Activated CD4-positive, alpha-beta T cell treated with anti-CD3 and anti-CD28 coated beads, Interleukin-2, amount 50 U/mL, for 24 hours (primary cell): ENCODE measurements at places on chromosomes 1 and 21.

GRCh38 chr1:164602480-164603093, 43.6 kb downstream of the PBX1 start:
- no peak for DNase-seq

- no peak for DNase-seq
These were observed 36.7 kb upstream of the RAP1A start for GRCh38 chr1:111582644-111583618.

DNA sequence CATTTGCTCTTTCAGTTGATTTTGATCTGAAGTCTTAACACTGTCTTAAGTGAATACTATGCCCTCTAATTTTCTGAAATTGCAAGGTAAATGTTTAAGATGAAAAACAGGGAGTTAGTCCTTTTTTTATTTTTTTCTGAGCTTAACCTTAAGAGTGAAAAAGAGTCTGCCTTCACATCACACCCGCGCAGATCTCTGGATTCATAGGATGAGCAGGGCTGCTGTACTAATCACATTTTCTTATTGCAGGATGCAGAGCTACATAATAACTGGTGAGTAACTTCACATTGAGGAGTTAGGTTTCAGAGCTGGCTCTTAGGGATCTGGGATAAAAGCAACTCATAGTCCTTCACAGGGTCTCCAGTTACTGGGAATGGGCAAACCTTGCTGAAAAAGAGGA, 188.7 kb upstream of the ATP1B1 start:
- DNase-seq, result no peak

DNA sequence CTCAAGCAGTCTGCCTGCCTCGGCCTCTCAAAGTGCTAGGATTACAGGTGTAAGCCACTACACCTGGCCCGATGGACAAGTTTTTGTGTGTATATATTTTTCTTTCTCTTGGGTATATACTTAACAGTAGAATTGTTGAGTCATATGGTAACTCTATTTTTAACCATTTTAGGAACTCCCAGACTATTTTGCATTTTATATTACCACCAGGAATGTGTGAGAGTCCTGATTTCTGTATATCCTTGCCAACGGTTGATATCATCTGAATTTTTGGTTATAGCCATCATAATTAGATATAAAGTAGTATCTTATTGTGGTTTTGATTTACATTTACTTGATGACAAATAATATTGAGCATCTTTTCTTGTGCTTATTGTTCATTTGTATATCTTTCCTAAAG, 20.7 kb downstream of the FNBP1L start:
- no peak for DNase-seq

GRCh38 chr1:102852613-102853012, 255.7 kb downstream of the COL11A1 start:
- DNase-seq, result no peak

GRCh38 chr1:77038000-77038399, 170.7 kb downstream of the ST6GALNAC5 start:
- DNase-seq, result no peak

- no peak for DNase-seq
These were observed 1.4 kb upstream of the AHDC1 start for GRCh38 chr1:27605300-27605766.

DNA sequence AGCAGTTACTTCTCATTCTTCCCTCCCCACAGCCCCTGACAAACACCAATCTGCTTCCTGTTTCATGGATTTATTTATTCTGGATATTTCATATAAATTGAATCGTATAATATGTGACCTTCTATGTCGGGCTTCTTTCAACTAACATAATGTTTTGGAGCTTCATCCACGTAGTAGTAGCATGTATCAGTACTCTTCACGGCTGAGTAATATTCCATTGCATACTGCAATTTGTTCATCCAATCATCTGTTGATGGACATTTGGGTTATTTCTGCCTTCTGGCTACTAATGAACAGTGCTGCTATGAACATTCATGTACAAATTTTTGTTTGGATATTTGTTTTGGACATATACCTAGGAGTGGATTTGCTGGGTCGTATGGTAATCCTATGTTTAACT, 1.9 kb upstream of the KAZN start:
- DNase-seq, result no peak

DNA sequence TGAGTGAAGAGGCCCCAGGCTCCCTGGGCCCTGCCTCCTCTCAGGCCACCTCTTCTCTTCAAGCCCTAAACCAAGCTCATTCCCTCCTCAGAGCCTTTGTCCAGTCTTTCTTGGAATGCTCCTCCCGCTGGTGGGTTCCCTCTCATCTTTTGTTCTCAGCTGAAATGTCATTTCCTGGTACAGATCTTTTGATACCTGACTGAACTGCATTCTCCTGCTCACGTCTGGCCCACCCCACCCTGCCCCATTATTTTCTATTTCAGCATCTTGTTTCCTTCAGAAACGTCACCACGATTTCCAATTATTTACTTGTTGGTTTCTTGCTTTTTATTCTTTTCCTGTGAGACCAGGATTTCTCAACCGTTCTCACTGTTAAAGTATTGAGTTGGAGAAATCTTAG, 16.4 kb downstream of the LAMB3 start:
- no peak for DNase-seq

GRCh38 chr1:30572192-30572591, 151.2 kb downstream of the MATN1 start:
- DNase-seq, result no peak

- DNase-seq, result no peak
These were observed 405 bp upstream of the RAB29 start for GRCh38 chr1:205775717-205776056.

- no peak for DNase-seq
These were observed 368.6 kb downstream of the PTPRC start for GRCh38 chr1:199007423-199007822.

DNA sequence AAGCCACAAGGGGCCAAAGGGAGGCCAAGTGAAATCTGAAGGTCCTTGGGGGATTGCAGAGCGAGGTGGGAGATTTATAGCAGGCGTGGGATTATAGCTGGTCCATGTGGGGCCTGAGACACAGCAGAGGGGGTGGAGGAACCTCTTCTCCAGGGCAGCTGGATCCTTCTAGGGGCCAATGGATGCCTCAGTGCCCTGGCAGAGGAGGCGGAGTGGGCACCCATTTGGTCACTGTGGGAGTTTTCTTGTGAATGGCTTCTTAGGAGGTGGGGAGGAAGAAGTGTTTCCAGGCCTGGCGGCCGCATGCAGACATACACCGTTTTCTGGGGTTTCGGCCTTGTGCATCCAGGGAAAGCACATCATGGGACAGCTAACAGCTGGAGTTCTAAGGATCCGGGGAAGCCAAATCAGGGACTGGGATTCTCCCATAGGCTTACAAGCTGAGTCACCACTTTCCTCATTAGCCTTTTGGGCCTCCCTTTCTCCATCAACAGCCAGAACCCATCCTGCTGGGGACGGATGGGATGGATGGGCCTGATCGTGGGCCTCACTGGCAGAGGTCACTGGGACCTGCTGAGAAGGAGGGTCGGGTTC, 76.5 kb downstream of the RHOU start:
- DNase-seq, result no peak

- no peak for DNase-seq
These were observed 56.3 kb downstream of the MAN1C1 start for GRCh38 chr1:25672763-25673409.

DNA sequence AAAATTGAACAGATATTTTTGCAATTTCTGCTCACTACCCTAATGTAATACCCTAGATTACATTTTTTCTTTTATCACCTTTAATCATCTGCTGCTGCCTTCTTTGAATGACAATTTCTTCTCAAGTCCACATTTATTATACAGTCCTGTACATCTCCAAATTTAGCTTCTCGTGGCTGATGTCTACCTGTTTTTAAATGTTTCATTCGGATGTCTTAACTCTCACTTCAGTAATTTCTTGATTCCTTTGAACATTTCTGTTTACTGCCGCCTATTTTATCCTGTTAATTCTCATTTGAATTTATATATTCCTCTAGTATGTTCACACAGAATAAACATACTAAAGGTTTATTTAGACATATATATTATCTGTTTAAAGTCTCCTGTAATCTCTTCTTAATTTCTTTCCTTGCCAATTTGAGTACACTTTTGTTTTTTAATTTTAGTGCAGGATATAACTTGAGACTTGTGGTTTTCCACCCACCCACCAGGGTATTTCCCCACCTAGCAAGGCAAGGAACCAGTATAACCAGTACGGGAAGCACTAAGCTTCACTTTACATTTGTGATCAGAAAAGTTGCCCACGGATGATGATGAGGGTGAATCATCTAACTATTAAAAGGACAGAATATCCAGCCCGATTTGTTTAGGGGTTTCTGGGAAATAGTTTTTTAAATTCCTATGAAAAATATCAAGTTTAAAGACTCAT, 12.7 kb downstream of the INSL5 start:
- DNase-seq, result peak; percentile 6

DNA sequence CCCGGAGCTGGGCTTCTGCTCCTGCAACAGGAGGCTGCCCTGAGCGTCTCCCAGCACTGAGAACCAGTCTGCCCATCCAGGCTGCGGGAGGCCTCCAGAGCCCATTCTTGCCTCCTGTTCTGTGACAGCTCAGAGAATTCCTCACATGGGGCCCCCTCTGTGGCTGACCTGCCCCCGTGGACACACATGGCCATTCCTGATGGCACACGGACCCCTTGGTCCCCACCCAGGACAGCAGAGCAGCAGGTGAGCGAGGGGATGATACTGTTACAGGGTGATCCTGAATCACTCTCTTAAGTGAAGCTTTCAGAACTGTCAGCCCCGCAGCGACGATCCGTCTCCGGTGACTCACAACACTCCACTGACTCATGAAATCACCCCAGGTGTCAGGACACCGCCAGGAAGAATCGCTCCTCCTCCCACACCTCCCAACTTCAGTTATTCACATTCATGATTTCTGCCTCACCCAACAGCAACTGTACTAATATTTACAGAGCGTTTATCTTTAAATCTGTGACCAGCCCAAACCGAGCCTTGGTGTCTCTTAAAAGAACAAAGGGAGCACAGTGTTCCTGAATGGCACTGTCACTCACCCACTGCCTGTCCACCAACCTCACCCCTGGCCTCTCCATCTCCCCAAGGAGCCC, 22.5 kb downstream of the CHD5 start:
- DNase-seq, result peak; percentile 8

GRCh38 chr1:47756006-47756405, 241.2 kb downstream of the TRABD2B start:
- DNase-seq, result no peak

DNA sequence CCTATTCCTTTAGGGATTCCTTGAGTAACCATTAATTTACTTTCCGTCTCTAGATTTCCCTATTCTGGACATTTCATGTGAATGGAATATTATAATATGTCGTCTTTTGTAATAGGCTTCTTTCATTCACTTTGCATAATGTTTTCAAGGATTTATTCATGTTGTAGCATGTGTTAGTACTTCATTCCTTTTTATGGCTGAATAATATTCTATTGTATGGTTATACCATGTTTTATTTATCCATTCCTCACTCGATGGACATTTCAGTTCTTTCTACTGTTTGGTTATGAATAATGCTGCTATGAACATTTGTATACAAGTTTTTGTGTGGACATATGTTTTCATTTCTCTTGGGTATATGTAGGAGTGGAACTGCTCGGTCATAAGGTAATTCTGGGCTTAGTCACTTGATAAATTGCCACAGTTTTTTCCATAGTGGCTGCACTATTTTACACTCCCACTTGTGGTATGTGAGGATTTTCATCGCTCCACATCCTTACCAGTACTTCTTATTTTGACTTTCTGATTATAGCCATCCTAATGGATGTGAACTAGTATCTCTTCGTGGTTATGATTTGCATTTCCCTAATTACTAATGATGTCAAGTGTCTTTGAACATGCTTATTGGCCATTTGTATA, 17.7 kb downstream of the PPP2R5A start:
- no peak for DNase-seq

DNA sequence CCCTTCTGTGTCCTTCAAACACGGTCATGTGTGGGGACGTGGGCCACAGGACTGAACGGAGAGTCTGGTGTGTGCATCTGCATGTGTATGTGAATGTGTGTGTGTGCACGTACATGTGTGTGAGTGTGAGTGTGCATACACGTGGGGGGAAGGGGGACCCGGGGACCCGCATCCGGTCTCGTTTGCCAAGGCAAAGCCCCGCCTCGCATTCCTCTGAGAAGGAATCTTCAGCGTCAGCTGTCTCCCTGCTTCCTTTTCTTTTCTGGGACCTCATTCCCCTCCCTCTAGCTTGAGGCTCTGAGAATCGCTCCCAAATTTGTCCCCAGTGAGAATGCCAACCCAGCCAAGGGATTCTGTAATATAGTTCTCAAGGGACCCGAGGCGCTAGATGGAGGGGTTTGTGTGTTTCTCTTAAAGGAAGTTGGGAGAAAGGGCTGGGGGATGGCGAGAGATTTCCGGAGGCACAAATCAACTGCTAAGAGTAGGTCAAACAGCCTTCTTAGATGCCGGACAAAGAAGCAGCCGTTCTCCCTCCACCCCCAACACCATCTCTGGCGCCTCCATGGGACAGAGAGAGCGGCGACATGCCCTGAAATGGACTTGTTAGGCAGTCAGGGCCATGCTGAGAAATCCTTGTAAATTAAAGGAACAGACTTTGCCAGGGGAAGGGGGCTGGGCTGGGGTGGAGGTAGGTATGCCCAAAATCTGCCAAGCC, 6.6 kb downstream of the IFFO2 start:
- no peak for DNase-seq

DNA sequence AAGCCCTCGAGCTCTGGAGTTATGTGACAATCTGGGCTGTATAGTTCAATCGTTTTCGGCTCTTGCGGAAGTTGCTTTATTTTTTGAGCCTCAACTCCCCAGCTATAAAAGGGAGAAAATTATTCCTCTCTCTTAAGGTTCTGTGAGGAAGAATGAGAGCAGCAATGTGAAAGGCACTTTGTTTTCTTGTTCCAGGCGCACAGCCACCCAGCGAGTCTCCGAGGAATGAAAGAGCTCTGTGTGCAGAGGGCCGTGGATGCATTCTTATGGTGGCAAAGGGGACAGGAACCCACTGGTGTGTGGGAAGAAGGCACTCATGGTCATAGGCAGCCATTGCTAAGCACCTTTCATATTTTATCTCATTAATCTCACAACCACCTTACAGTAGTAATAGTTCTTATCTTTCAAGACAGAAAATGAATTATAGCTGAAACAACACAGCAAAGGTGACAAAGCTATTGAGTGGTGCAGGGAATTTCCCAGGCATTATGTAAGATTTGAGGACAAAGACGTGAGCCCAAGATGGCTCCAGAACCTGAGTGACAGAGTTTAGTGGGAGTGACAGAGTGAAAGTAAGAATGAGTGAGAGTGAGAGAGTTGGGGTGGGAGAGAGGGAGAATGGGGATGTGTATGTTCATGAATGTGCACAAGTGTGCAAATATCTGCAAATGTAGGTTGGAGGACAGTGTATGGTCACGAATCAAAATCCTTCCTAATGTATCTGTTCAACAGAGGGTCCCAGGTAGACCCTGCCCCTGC, 9.4 kb downstream of the CYP2J2 start:
- DNase-seq, result no peak

GRCh38 chr1:200041337-200042118, 14.0 kb downstream of the NR5A2 start:
- DNase-seq, result no peak
